Thymus (tissue), 14 donors: ENCODE measurements at places on chromosomes 6 and 20.

DNA sequence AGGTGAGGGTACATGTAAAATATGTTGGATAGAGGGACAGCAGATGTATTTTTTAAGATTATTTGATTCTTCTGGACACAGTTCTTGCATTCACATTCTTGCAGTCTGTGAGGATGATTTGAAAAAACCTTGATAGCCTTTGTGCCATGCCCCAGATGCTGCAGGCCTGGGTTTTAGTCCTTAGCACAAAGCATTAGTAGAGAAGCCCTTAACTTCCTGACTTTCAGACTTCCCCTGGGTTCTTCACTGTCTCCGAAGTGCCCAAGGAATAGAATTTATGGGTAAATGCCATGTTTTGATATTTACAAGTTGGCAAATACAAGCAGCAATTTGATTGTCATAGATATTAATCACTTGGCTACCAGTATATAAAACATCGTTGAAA, 67.6 kb upstream of the SUPT3H start:
- no peak for DNase-seq
- H3K36me3 ChIP-seq, result no peaks in the 10 kb centered on the region
- H3K4me3 ChIP-seq, result no peak overlapping the region
- peaks cover 2% of the 10 kb centered on the region for H3K27me3 ChIP-seq
- peak overlapping the region; percentile 43 for H3K27ac ChIP-seq

GRCh38 chr6:111880181-111880888, 7.1 kb upstream of the FYN start:
- H3K27ac ChIP-seq, result no peak overlapping the region
- H3K27me3 ChIP-seq, result no peaks in the 10 kb centered on the region
- no peak overlapping the region for H3K4me3 ChIP-seq
- no peaks in the 10 kb centered on the region for H3K4me1 ChIP-seq

DNA sequence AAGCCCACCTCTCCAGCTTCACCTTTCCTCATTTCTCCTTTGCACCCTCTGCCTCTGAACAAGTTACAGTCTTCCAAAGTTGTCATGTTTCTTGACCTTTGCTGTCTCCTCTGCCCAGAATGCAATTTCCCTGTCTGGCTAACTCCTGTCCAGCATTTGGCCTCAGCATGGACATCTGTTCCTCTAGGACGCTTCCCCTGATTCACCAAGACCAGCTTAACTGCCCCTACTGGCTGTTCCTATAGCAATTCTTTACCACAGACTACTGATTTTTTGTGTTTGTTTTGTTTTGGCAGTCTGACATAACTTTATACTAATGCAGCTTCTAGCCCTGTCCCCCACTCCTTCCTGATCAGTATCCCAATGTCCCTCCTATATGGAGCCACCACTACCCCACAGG, 13.4 kb downstream of the GNL1 start:
- H3K4me3 ChIP-seq, result no peak overlapping the region
- H3K27me3 ChIP-seq, result no peaks in the 10 kb centered on the region
- no peak for DNase-seq
- H3K4me1 ChIP-seq, result peaks cover 27% of the 10 kb centered on the region
- peaks cover 23% of the 10 kb centered on the region for H3K36me3 ChIP-seq

GRCh38 chr20:44455126-44455525, 20.5 kb upstream of the TTPAL start:
- H3K27me3 ChIP-seq, result peaks cover 3% of the 10 kb centered on the region
- H3K27ac ChIP-seq, result no peak overlapping the region
- no peak for DNase-seq
- no peaks in the 10 kb centered on the region for H3K4me1 ChIP-seq
- no peaks in the 10 kb centered on the region for H3K36me3 ChIP-seq

DNA sequence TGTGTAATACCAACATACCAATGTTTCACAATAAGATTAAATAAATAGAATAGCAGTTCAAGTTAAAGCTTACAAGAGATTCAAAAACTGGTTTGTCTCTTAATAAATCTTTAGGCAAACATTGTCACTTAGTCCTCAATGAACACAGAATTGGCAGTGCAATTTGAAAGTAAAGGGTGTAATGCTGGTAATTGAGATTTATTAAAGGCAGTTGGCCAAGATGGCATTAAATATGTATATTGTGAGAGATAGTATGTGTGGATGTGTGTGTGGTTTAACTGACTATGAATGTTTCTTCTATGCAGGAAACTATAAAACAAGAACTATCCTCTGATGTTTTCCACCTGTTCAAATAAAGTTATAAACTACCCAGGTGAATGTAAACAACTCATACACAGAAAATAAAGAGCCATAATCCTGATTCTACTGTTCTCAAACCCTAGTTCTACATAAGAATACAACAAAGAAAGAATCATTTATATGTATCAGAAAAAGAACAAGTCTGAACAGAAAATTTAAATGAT, 267.9 kb upstream of the PTCHD4 start:
- no peak for DNase-seq
- no peaks in the 10 kb centered on the region for H3K36me3 ChIP-seq
- H3K27ac ChIP-seq, result no peak overlapping the region
- no peaks in the 10 kb centered on the region for H3K4me1 ChIP-seq
- H3K4me3 ChIP-seq, result no peak overlapping the region

DNA sequence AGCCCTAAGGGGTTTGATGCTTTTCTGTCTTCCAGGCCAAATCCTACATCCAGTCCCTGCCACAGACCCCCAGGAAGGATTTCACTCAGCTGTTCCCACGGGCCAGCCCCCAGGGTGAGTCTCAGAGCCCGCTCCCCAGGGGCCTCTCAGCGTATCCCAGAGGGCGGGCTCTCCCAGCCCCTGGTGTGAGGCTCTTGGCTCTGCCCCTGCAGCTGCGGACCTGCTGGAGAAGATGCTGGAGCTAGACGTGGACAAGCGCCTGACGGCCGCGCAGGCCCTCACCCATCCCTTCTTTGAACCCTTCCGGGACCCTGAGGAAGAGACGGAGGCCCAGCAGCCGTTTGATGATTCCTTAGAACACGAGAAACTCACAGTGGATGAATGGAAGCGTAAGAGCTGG, 8.4 kb downstream of the MAPK13 start:
- DNase-seq, result no peak
- peaks cover 23% of the 10 kb centered on the region for H3K36me3 ChIP-seq
- no peak overlapping the region for H3K27ac ChIP-seq
- H3K27me3 ChIP-seq, result no peaks in the 10 kb centered on the region
- no peaks in the 10 kb centered on the region for H3K4me1 ChIP-seq

GRCh38 chr20:2337142-2337541, 41.3 kb downstream of the TGM3 start:
- no peak for DNase-seq
- H3K4me3 ChIP-seq, result no peak overlapping the region
- H3K36me3 ChIP-seq, result no peaks in the 10 kb centered on the region
- no peak overlapping the region for H3K27ac ChIP-seq
- no peaks in the 10 kb centered on the region for H3K27me3 ChIP-seq

GRCh38 chr6:134585517-134585873, 267.6 kb upstream of the SGK1 start:
- DNase-seq, result no peak
- no peaks in the 10 kb centered on the region for H3K27me3 ChIP-seq
- H3K4me1 ChIP-seq, result no peaks in the 10 kb centered on the region

DNA sequence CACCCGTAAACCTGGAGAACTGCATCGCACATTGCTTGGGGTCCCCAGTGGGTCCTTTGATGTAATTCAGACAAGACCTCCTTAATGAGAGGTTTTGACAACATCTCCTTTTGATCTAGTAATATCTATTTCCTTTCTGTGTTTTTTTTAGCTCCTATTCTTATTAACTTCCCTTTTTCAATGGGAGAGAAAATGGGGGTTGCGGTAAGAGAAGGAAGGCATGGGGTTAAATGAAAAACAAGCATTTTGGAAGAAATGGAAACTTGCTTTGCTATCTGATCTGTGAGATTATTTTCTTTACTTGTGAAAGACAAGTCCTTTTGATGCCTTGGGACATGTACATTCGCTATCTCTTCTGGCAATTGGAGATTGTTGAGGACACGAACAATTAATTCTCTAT, 418.6 kb upstream of the MAN1A1 start:
- DNase-seq, result no peak
- no peaks in the 10 kb centered on the region for H3K4me1 ChIP-seq
- H3K27me3 ChIP-seq, result no peaks in the 10 kb centered on the region
- H3K4me3 ChIP-seq, result no peak overlapping the region
- H3K27ac ChIP-seq, result no peak overlapping the region

- no peak overlapping the region for H3K4me3 ChIP-seq
- H3K36me3 ChIP-seq, result no peaks in the 10 kb centered on the region
- DNase-seq, result no peak
- H3K4me1 ChIP-seq, result no peaks in the 10 kb centered on the region
These were observed 9.2 kb downstream of the KCNG1 start for GRCh38 chr20:51013577-51014330.

DNA sequence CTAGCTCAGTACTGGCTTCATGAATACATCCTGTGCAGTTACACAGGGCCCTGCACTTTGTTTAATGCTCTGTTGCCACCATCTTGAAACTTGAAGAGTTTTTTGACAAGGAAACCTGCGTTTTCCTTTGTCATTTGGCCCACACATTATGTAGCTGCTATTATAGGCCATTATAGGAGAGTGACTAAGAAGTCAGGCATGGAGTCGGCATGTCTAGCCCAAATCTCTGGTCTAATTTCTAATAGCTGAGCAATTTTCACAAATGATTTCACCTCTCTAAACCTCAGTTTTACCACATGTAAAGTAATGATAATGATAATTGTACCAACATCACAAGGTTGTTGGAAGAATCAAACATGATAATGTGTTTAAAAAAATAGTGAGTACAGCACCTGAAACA, 67.1 kb upstream of the MYLIP start:
- H3K27ac ChIP-seq, result no peak overlapping the region
- H3K4me3 ChIP-seq, result no peak overlapping the region
- no peaks in the 10 kb centered on the region for H3K4me1 ChIP-seq

GRCh38 chr6:17648745-17649144, 48.6 kb downstream of the FAM8A1 start:
- peaks cover 51% of the 10 kb centered on the region for H3K36me3 ChIP-seq
- H3K27ac ChIP-seq, result no peak overlapping the region
- no peak overlapping the region for H3K4me3 ChIP-seq
- no peaks in the 10 kb centered on the region for H3K4me1 ChIP-seq
- no peaks in the 10 kb centered on the region for H3K27me3 ChIP-seq

DNA sequence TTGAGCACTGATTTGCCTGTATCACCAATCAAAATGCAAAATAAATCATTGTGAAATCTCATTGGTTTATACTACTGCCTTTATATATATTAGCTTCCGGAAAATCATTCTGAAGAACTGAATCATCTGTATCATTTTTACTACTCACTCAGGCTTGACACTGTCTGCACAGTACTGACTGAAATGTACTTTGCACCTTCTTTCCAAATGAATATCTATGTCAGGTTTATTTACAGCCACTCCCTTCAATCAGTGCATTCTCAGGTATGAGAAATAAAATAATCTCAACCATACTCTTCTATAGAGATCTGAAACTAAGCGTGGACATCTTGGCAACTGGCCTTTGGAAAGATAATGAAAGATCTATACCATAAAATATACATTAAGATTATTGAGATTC, 2.7 kb downstream of the KHDRBS2 start:
- no peaks in the 10 kb centered on the region for H3K36me3 ChIP-seq
- DNase-seq, result no peak

- no peak for DNase-seq
- H3K27me3 ChIP-seq, result no peaks in the 10 kb centered on the region
- H3K4me1 ChIP-seq, result no peaks in the 10 kb centered on the region
These were observed 51.2 kb upstream of the UBR2 start for GRCh38 chr6:42512579-42512978.

DNA sequence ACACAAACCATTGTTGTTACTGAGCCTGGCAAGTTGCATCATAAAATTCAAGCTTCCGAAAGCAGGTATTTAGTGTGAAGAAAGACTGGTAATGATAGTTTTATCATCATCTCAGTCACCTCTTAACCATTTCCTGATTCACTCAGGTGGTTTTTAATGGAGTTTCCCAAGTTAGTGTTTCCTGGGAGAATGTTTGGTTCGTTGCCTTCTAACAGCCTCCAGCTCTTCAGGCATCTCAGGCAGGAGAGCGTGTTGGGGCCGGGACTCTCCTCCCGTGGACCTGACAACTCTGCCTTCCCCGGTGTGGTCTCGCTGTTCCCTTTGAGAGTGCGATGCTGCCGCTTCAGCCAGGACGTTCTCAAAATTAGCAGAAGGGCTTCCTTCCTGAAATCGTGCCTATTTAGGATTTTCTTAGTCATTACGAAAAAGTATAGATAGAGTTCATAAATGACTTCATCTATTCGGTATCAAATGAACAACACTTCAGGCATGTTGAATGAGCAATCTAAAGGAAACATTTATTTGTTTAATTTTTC, 105.0 kb upstream of the QKI start:
- no peak overlapping the region for H3K27ac ChIP-seq
- no peak for DNase-seq
- no peak overlapping the region for H3K4me3 ChIP-seq
- peaks cover 5% of the 10 kb centered on the region for H3K27me3 ChIP-seq

- no peak overlapping the region for H3K4me3 ChIP-seq
- H3K27ac ChIP-seq, result no peak overlapping the region
- no peaks in the 10 kb centered on the region for H3K36me3 ChIP-seq
- peaks cover 7% of the 10 kb centered on the region for H3K4me1 ChIP-seq
- DNase-seq, result peak; percentile 47
- no peaks in the 10 kb centered on the region for H3K27me3 ChIP-seq
These were observed 38.5 kb upstream of the AHI1 start for GRCh38 chr6:135535989-135536414.

- no peaks in the 10 kb centered on the region for H3K4me1 ChIP-seq
- DNase-seq, result no peak
- no peaks in the 10 kb centered on the region for H3K36me3 ChIP-seq
- H3K4me3 ChIP-seq, result no peak overlapping the region
These were observed 58.3 kb downstream of the KAT14 start for GRCh38 chr20:18195931-18196330.

GRCh38 chr20:16551607-16552006, 21.6 kb downstream of the KIF16B start:
- no peak overlapping the region for H3K4me3 ChIP-seq
- no peaks in the 10 kb centered on the region for H3K36me3 ChIP-seq
- no peak for DNase-seq
- H3K4me1 ChIP-seq, result no peaks in the 10 kb centered on the region
- no peak overlapping the region for H3K27ac ChIP-seq

DNA sequence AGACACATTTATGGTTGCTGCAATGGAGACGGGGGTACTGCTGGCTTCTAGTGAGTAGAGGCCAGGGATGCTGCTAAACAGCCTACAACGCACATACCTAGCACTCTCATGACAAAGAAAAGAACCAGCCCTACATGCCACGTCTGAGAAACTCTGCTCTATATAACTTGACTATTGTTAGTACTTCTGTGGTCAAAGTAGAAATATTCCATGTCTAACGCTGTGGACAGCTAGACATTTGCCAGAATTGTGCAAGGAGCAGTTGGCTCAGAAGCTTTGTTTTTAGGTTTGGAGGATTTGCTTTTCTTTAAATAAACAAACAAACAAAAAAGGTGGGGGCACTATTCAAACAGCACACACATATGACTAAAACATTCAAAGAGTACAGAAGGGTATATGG, 20.5 kb downstream of the UBE2V1 start:
- H3K36me3 ChIP-seq, result peaks cover 49% of the 10 kb centered on the region
- no peaks in the 10 kb centered on the region for H3K4me1 ChIP-seq
- no peak for DNase-seq
- no peak overlapping the region for H3K27ac ChIP-seq
- H3K27me3 ChIP-seq, result no peaks in the 10 kb centered on the region

GRCh38 chr20:57432862-57433491, 41.8 kb downstream of the RBM38 start:
- peak overlapping the region; percentile 76 for H3K27ac ChIP-seq
- peaks cover 40% of the 10 kb centered on the region for H3K4me1 ChIP-seq
- no peaks in the 10 kb centered on the region for H3K36me3 ChIP-seq
- H3K4me3 ChIP-seq, result no peak overlapping the region
